Vagina (tissue), 2 donors: ENCODE measurements at places on chromosomes 4 and X.
A peak's percentile ranks its signal among the peaks of the same experiment; 100 is the strongest.

DNA sequence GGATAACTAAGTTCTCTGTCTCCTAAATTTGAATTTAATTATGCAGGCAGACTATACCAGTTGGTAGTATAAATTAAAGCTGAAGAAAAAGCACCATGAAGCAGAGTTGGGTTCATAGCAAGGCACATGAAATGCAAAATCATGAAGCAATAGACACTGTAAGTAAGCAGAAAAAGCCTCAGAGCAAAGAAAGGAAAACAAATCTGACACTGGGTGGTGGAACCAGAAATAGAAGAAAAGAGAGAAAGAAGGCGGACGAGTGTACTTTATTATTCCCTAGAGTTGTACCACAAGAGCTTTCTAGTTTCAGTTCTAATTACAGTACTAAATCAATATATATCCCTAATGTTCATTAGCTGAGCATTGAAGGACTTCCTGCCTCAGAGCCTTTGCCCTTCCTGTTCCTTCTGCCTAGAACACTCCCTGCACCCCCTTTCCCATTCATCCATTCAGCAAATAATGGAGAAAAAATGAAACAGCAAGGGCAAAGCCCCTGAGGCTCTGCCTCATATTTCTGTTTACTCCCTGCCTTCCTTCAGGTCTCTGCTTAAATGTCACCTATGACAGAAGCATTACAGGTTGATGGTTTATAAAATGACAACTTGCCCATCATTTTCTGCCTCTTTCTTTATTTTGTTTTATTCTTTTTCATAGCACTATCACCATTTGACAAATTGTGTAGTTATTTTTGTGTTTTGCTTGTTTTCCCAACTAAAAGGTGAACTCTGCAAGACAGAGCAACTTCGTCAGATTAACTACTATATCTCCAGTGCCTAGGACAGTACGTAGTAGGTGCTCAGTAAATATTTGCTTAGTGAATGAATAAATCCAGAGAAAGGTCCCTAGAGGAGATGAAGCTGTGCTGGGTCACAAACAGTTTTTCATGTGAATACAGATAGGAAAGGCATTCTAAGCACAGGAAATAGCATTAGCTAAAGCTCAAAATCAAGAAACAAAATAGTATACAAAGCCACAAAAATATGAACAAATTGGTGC is 154.0 kb upstream of the RASGEF1B start:
- no peak for DNase-seq

DNA sequence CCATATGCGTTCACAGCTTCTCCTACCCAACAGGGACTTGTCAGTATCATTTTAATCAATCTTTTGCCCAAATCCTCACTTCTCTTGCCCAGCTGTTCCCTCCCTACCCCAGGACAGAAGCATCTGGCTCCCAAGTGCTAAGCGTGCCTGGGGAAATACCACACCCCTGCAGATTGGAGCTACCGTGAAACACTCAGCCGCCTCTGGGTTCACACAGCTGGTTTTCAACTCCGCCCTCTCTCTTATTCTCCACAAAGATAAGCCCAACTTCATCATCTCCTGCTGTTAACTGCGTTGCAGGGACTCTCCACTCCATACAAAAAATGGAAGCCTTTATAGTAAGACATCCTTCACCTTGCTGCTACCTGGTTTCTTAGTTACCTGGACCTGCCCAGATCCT is 147.3 kb upstream of the FTHL17 start:
- no peak for DNase-seq

- no peak for DNase-seq
These were observed 28.1 kb downstream of the ZNF81 start for GRCh38 chrX:47864785-47865184.

GRCh38 chrX:13933851-13934250 is 95.8 kb downstream of the GEMIN8 start:
- no peak for DNase-seq

GRCh38 chr4:6608758-6609414 is 31.6 kb upstream of the MRFAP1 start:
- DNase-seq = no peak

- no peak for DNase-seq
These were observed 549.8 kb upstream of the FAM241A start for GRCh38 chr4:111595456-111595855.

DNA sequence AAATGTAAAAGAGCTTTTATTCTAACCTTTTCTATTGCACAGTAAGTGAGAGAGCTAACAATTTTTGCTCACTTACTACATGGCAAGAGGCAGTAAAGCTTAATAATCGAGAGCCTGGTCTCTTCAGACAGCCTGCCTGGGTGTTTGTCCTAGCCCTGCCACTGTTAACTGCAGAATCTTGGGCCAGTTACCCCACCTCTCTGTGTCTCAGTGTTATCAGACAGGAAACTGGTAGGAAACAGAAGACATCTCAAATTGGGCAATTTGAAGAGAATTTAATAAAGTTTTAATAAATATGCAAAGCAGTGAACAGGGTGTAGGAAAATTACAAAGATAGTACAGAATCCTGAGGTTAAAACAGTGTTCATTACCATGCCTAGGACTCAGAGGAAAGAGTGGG is 13.4 kb downstream of the STAP1 start:
- no peak for DNase-seq

GRCh38 chr4:176191974-176192373 is 3.4 kb downstream of the SPATA4 start:
- DNase-seq = no peak

DNA sequence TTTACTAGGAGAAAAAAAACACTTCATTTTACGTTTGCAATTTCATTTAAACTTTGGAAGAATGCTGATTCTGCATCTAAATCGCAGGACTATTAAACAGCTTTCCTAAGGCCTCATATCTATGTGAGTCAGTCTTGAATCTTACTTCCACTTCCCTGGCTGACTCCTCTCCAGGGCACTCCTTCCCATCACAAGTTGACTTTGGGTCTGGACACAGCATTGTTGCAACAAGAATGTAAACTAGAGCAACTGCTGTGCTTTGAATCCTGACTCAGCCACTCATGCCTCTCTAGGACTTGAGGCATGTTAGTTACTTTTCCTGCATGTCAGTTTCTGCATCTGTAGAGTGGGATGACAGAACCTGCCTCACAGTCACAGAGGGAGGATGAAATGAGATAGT is 413.8 kb downstream of the FAT4 start:
- DNase-seq = no peak

- DNase-seq = no peak
These were observed 125.5 kb upstream of the MBNL3 start for GRCh38 chrX:132614297-132614696.

DNA sequence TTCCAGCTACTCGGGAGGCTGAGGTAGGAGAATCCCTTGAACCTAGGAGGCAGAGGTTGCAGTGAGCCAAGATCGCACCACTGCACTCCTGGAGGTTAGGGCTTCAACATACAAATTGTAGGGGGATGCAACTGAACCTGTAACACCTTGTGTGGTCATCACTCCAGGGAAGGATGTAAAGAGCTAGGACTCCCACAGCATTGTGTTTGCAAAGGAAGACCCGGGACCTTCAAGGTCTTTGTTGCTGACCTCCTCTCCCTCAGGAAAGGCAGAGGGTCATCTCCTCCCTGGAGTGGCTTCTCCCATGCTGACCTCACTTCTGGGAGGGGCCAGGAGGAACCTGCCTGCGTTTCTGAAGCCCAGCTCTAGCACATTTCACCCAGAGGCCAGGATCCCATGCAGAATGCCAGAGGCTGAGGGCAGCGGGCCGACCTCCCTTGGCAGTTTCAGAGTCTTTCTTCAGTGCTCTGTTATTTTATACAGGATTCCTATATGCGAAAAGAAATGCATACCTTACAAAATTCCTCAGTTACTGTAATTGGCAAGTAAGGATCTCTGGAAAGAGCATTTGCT is 80.2 kb downstream of the HTRA3 start:
- peak; percentile 46 for DNase-seq
